ENCODE measurements at places on chromosomes 7 and 10.

DNA sequence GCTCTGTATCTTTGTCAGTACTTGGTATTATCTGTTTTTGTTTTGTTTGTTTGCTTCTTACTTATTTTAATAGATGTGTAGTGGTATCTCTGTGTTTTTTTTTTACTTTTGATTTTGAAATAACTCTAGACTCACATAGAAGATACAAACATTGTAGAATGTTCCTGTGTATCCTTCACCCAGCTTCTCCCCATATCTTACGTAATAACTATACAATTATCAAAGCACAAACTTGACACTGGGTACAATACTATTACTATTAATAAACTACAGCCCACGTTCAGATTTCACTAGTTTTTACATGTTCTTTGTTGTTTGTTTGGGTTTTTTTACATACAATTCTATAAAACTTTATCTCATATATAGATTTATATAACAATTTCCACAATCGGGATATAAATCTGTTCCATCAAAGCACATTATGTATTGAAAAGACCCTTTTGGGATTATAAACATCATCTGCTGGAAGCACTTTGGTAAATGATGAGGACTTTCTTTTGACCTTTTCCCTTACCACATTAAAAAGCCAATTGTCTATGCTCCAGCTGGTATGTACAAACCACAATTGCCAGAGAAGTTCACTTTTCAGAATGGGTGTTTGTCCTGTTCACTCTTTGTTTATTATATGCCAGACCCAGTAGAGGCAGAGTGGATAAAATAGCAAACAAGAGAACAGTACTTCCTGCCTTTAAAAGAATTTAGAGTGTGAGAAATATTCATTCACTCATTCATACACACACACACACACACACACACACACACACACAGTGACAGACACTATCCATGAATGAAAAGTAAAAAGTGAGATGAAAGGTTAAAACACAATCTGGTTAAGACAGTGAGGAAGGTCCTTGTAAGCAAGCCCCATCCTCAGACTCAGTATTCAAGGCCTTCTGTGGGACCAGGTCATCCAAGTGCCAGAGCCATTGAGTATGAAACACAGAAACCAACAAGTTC is 113.0 kb downstream of the SGMS1 start:
- DNase-seq: no peak

GRCh38 chr7:104074529-104074928 is 85.1 kb upstream of the RELN start:
- DNase-seq: no peak

GRCh38 chr10:51083356-51083853 is 9.1 kb downstream of the PRKG1 start:
- peak; percentile 16 for DNase-seq

- DNase-seq: no peak
Measured at GRCh38 chr7:37549076-37549931, 100.6 kb upstream of the ELMO1 start.

DNA sequence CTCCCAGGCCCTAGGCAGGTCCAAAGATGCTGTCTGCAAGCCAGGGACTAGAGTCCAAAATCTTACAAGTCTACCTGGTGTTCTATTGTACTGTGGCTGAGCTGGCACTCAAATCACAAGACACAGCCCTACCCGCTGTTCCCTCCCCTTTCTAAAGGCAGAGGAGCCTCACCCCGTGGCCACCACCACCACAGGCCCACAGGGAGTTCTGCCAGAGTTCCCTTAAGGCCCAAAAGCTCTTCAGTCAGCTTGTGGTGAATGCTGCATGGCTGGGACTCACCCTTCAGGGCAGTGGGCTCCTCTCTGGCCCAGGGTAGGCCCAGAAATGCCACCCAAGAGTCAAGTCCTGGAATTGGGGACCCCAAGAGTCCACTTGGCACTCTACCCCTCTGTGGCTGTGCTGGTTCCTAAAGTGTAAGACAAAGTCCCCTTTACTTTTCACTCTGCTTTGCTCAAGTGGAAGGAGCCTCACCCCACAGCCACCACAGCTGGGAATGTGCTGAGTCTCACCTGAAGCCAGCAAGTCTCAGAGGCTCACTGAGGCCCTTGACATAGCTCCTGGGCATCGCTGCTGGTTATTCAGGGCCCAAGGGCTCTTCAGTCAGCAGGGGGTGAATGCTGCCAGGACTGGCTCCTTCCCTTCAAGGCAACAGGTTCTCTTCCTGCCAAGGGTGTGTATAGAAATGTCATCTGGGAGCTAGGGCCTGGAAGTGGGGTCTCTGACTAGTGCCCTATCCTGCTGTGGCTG is 48.8 kb upstream of the PSAP start:
- no peak for DNase-seq

Measured in H7 (cell line).